ENCODE measurements at places on chromosomes 13 and 19.
A peak's percentile ranks its signal among the peaks of the same experiment; 100 is the strongest.

DNA sequence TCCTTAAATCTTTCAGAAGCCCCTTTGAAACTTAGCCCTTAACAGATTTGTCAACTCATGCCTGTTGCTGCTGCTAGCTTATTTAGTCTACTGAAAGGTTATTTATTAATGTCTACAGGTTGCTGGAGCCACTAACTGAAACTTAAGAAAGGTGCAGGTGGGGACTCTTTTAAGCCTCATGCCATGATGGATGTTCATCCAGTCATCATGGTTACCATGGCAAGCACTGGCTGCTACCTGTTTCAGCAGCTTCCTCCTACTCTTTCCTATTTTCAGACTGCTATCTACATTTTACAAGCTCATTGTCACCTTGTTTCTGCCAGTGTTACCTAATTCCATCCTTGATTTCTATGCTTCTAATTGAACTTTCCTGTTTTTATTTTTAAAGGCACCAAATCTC lies 27.1 kb downstream of the DGKH start:
- DNase-seq: no peak

DNA sequence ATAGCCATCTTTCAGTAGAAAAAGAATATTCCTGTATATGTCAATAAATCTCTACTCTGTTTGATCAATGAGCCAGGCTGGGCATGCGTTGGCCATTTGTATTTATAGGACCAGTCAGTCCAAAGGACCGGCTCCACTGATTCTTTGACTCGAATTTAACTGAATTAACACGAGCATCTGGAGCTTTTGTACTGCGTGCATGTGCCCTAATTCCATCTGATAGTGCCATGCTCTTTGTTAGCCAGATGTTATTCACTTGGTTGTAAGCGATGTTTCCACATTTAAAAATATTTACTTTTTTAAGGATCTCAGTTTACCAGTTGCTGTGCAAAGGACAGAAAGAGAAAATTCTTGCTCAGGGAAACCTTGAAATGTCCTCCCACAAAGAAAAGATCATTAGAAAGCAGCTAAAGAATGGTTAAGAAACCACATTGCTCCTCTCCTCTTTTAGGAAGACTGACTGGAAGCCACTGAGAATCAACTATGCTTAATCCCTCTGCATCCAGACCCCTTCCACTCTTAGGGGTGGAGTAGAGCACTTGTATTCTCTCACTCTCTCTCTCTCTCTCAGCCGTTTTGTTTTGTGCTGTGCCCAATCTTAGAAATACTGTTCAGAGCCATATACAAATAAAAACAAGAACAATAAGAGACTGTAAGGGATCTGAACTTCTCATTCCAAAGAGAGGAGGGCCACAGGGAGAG lies 165.8 kb downstream of the DCLK1 start:
- DNase-seq: no peak

DNA sequence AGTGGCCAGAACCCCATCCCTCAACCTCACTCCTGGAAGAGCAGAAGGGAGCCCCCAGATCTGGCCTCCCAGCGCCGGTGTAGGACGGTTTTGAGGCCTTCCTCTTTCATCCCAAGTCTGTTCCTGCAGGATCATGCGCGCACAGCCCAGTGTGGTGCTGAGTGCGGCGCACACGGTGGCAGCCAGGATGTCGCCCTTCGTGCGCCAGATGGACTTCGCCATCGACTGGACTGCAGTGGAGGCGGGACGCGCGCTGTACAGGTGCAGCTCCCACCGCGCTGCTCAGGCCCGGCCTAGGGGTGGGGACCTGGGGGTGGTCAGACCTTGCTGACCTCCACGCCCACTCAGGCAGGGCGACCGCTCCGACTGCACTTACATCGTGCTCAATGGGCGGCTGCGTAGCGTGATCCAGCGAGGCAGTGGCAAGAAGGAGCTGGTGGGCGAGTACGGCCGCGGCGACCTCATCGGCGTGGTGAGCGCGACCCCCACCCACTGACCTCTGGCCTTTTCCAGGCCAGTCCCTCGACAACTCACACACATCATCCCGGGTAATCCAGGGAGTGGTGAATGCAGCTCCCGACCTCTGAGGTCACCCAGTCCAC lies 14.8 kb downstream of the PNPLA6 start:
- DNase-seq: no peak

DNA sequence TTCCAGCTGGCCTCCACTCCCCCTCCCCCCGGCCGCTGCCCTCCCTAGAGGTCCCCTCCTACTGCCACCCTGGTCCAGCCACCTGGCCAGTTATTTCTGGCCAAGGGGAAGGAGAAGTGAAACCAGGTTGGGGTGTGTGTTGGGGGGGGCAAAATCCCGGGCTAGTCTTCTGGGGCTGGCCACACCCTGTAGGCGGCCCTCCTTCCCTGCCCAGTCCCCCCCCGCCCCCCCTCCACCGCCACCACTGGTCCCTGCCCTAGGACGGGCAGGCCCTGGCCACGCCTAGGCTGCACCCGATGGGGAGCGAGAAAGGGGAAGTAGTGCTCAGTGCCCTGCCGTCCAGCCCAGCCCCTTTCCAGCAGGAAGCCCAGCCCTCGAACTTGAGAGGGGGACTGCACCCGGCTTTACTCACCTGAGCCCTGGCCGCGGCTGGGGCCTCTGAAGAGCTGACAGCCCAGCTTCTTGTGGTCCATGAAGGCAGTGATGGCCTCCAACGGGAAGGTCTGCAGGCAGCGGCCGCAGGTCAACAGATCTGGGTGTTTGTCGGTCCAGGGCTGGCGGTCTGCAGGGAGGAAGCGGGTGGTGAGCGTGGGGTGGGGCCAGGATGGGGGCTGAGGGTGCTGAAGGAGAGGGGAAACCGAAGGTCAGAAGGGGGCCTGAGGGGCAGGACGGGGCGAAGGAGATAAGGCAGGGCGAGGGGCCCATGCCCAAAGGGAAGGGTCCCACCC lies 813 bp downstream of the ZNF296 start:
- DNase-seq: no peak

DNA sequence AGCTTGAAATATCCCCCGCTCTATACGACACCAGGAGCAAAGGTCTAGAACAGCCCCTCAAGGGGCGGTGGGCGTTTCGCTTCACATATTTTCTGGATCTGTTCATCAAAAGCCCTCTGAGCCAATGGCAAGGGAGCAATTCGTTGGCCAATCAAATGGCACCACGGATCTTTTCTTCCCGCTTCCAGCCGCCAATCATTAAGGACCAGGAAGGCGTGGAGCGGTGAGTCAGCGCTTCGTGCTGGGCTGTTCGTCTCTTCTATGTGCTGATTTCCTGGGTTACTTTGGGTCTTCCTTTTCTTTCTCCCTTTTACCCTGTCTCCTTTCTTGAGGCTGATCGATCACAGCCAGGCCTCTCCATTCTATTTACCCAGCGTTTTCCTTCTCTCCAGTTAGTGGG lies at the start of gene NLRP4:
Gene NLRP4 (plus strand): TSS at position 201 of the 400 bp plus-strand sequence. CDS start 15,541 bp downstream, outside the sequence.
- no peak for DNase-seq

GRCh38 chr19:2478278-2478755 lies 2.4 kb downstream of the GADD45B start:
- peak; percentile 39 for DNase-seq

GRCh38 chr19:14405380-14405757 lies 13.8 kb downstream of the DDX39A start:
- no peak for DNase-seq

DNA sequence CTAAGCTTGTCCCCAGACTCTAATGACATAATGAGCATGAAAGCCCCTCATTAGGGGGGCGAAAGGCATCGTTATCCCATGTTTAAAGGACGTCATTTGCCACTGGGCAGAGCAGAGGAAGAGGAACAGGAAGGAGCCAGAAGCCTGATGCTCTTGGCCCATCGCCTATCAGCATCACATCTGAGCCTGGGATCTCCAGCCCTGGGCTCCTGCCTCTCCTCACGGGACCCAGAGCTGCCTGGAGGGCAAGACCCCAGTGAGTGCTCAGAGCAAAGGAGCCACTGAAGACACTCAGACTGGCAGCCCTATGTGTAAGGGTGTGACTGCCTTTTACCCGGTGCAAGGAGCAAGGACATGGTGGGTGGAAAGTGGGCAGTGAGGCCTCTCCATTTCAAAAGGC lies 115.0 kb upstream of the ZNF507 start:
- no peak for DNase-seq

DNA sequence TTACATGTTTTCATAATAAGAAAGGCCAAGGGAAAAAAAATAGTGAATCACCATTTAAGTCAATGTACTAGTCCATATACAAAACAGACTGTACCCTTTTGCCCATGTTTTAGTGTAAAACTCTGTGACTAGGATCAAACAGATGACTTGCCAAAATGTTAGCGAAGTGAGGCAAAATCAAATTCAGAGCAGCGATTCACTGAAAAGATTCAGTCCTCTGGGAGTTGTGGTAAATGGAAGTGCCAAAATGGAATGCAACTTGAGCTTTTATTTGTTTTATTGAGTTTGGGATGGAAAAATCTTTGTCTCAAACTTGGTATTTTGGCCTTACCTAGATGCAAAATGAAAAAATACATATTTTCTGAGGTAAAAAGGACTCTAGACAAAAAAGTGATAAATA lies 9.1 kb downstream of the CDADC1 start:
- DNase-seq: no peak

DNA sequence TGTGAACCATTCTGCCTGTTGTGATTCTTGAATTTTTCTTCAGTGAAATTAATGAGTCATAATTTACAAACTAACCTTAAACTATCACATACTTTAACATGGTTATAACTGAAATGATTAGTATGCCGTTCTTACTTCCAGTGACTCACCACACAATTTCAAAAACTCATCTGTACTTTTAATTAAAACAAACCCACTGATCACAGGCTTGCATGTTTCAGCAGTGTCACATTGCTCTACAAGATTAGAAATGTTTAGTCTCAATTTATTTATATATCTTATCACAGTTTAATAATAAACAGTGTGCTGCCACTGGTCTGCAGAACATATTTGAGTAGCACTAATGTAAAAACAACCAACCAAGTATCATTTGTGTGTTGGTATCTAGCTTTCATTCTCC lies 2227.9 kb upstream of the PCDH20 start:
- DNase-seq: no peak

- no peak for DNase-seq
Observed at GRCh38 chr19:46926170-46927071, 65.6 kb downstream of the ARHGAP35 start.

- DNase-seq: no peak
Observed at GRCh38 chr13:59299584-59299983, 864.1 kb downstream of the DIAPH3 start.

DNA sequence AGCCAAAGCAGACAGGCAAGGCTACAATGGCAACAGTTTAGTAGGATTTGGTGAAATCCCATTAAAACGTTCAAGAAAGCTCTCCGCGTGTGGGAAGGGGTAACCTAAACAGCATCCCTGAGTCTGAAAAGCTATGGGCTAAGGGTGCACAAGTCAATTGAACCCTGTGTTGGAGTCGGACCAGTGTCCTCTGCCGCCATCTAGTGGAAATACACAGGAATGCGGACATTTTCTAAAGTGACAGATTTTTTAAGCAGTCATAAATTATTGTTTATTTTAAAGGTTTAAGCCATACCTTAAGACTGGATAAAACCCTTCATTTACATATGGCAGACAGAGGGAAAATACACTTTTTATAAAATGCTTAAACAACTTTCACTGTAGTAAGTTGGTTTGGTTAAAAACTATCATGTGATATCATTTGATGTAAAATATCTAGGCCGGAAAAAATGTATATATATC lies 26.5 kb upstream of the LSM14A start:
- peak; percentile 35 for DNase-seq

GRCh38 chr13:99988529-99989275 lies 7.1 kb downstream of the ZIC2 start:
- DNase-seq: no peak
